ENCODE measurements at places on chromosomes 3 and 15.

- DNase-seq = no peak
Measured at GRCh38 chr3:60998858-60999257, 252.4 kb downstream of the FHIT start.

DNA sequence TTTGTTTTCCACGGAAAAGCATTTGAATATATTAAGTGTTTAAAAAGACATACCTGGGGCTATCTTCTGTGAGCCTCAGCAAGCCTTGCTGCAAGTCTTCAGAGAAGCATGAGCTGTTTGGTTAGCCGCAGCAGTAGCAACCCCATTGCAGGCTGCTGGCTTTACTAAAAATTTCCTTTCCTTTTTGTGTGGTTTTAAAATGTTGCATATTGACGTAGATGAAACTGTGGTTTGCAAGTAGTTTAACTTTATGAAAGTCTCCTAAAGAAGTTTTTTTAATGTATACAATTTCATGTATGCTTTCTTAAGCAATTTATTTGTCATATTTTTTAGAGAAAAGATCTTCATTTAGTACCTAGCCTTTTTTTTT, at the start of gene GPR171:
GPR171 (minus strand) TSS at position 166 of the 370 bp plus-strand sequence. CDS start 3,830 bp downstream, outside the sequence.
- peak; percentile 82 for DNase-seq

GRCh38 chr3:192129586-192129985, 597.8 kb downstream of the FGF12 start:
- DNase-seq = no peak

GRCh38 chr15:89802231-89802928, 12.3 kb downstream of the ANPEP start:
- no peak for DNase-seq

Data from CD4-positive, alpha-beta T cell treated with Interleukin-10 for 1 hour (primary cell).